ENCODE measurements at places on chromosomes 6 and 20. TPM values are rescaled to one million over a fixed set of nuclear protein-coding genes. Genes with fewer than 3 reads are reported as not detected.

Gene C20orf144
- 0.26 TPM for polyA plus RNA-seq

Gene POU5F1
- polyA plus RNA-seq, result 1.9 TPM

Gene C20orf204
- polyA plus RNA-seq, result 0.86 TPM

Gene BCAS4
- polyA plus RNA-seq, result 6.7 TPM

- DNase-seq, result no peak
Observed at GRCh38 chr20:32906200-32906599, 47.5 kb downstream of the EFCAB8 start.

GRCh38 chr6:159969204-159969912 is 476 bp downstream of the IGF2R start:
- DNase-seq, result no peak

- no peak for DNase-seq
Observed at GRCh38 chr6:109091314-109092024, 3.2 kb downstream of the SESN1 start.

GRCh38 chr6:45592991-45593390 is 215.3 kb upstream of the SUPT3H start:
- DNase-seq, result no peak

Data from left lung (tissue), 14 donors.